ENCODE measurements at places on chromosomes 16 and 17. TPM values are rescaled to one million over a fixed set of nuclear protein-coding genes. Genes with fewer than 3 reads are reported as not detected.

- no peak for DNase-seq
These were observed 914.9 kb downstream of the KCNJ2 start for GRCh38 chr17:71084219-71084618.

GRCh38 chr16:72220875-72221629 is 49.1 kb upstream of the PMFBP1 start:
- DNase-seq: no peak

GRCh38 chr17:7294614-7295153 is at the start of gene YBX2:
Gene YBX2 (minus strand): TSS chr17:7294639. CDS start chr17:7294500, 139 bp downstream.
- DNase-seq: peak; percentile 47

AGRP gene
- not detected for total RNA-seq

PLLP gene
- total RNA-seq: 1.5 TPM
